ENCODE measurements at places on chromosomes 12 and 14.

DNA sequence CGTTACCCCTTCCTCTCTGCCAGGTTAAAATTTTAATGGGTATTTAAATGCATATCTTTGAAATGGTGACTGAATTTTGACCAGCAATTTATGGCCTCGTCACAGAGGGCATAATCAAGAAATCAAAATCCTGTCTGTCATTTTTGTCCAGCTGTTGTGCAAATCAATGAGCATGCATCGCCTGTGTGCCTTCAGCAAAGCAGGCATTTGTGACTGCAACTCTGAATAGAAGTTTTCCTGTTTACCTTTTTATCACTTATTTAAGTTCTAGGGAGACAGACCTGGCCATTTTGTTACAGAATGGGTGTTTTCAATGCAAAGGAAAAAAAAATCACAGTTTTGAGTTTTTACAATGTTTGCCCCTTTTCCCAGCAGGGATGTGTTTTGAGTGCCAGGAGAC, 107.4 kb downstream of the PPM1A start:
- no peak for DNase-seq

DNA sequence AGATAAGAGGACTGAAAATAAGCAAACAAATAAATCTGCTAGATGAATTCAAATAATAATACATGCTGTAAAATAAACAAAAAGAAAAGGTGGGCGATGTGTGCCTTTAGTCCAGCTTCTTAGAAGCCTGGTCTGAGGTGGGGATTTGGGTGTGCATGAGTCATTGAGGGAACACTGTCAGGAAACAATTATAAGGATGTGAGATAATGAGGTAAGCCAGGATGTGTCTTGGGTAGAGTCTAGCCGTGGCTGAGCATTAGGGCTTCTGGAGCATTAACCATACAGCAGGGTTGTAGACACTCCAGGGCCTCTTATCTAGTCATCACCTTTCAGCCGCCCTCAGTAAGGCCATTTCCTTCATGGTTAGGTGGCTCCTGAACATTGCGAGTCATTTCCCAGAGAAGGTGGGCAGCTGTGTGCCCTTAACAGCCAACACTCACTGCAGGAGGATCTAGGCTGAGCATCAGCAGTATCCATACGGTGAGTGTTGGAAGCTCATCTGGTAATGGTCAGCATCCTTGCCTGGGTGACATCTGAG, 405.6 kb downstream of the GLT1D1 start:
- no peak for DNase-seq

DNA sequence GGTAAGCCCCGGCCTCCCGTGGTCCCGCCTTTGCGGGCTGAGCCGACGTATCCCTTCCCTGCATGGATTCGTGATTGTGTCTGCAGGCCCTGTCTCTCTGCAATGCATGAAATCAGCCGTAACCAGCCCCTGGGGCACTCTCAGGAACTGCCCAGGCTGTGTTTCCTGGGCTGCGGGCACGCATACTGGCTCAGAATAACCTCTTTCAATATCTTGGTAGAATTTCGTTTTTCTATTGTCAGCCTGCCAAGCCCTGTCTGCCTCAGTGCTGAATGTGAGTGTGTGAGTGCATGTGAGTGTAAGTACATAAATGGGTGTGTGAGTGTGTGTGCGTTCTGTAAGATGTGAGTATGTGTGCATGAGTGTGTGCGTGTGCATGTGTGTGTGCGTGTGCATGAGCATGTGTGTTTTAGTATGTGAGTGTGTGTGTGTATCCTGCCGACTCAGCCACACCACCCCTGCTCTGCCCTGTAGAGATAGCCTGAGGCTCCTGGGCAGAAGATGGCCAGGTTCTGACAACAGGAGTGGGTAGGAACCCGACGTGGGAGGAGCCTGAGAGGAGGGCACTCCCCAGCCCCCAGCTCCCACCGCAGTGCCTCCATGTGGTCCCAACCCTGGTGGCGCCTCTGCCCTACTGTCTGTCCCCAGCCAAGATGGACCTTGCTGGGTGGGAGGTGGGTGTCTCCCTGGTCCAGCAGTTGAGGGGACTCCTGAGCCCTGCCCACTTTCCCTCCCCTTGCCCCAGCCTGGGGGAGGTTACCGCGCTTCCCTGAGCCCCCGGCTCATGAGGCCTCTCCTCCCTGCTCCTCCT, 268.8 kb downstream of the ADGRD1 start:
- no peak for DNase-seq

DNA sequence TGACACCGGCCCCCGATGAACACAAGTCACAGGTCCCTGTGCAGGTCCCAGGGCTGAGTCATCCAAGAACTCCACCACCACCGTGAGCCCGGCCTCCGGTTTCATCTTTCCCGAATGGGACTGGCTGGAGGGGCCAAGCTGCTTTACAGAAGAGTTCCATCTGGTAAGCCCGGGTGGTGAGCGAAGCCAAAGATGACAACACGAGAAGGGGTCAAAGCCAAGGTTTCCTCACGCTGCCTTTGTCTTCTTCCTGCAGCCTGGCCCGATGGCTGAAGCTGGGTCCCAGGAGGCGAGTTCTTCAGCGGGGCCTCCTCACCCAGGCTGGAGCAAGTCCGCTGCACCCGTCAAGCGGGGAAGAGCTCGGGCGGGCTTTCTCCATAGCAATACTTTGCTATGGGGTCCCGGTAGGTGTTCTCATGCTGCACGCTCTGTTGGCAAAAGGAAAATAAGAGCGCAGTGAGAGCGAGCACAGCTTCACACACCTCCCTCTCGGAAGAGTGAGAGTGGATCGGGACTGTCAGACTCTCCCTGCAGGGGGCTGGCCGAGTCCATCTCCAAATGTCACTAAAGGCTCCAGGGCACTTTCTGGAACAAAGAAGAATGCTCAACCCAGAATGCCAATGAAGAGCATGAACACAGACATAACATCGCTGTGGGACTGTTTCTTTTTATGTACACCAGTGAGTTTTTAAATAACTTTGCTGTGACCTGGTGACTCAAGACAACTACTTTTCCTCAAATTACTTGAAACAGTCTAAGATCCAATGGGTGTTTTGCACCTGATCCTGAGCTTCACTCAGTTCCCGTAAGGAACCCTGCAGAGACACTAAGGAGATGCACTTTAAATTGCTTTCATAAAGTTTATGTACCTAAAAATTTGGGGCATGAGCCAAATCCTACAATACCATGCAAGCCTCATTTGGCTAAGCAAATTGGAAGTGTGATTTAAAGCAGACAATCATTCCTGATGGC, 20.1 kb downstream of the SPRING1 start:
- DNase-seq: no peak

- no peak for DNase-seq
Observed at GRCh38 chr12:97800561-97800960, 338.0 kb downstream of the RMST start.

GRCh38 chr14:69887740-69888657, 8.8 kb downstream of the SMOC1 start:
- DNase-seq: no peak

DNA sequence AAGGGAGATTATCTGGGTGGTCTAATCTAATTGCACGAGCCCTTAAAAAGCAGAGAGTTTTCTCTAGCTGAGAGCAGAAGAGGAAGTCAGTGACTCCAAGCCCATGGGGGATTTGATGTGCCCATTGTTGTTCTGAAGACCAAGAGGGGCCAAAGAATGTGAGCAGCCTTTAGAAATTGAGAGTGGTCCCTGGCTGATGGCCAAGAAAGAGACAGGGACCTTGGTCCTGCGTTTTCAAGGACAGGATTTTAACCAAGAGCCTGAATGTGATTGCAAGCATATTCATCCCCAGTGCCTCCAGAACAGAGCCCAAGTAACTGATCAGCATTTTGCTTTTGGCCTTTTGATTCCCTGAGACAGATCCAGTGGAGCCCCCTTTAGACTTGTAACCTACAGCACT, 1353.9 kb downstream of the AACS start:
- DNase-seq: no peak

- no peak for DNase-seq
Observed at GRCh38 chr14:102848830-102849525, 71.7 kb downstream of the TRAF3 start.

- DNase-seq: no peak
Observed at GRCh38 chr14:65972346-65972870, 513.8 kb upstream of the CCDC196 start.

DNA sequence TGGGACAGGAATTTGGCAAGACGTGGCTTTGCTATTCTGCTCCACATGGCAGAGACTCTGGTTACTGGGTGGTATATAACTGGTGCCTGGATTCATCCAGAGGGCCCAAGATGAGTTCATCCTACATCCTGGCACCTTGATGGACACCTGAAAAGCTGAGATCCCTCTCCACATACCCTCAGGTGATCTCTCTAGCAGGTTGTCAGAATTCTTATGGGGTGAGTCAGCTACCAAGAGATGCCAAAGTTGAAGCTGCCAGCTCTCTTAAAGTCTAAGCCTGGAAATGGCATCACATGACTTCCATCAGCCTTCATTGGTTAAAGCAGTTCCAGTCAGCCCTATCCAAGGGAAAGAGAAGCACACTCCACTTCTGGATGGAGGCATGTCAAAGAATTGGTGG, 300.7 kb upstream of the SEL1L start:
- no peak for DNase-seq

DNA sequence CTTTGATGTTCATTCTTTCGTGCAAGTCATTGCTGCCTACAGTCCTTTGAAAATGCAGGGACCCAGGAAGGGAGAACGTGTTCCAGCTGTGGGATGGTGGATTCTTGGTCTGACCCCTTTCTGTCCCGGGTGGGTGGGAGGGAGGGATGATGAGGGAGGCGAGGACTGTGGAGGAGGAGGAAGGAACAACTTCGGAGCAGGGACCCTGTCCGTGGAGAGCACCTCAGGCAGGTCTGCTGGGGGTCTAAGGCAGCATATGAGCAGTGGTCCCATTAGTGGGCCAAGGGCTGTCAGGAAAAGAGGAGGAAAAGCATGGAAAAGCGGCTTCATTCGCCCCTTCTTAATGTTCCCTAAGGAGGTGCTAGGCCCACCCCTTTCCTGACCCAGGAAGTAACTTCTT, 36.0 kb downstream of the CACNA2D4 start:
- no peak for DNase-seq

DNA sequence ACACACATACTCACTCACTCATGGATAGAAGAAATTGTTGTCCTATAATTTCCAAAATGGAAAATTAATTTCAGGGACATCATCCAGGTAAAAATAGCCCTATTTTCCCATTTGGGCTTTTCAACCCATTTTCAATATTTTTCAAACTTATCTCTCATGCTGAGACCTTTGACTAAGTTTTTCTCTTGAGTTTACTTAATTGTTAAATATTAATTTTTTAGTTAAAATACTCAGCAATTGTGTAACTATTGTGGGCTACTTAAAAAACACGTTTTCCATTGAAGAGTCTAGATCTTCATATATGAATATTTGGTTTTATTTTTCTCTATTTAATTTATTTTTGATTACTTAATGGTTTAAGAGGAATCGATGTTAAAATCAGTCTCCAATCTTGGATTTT, 14.2 kb upstream of the TAS2R43 start:
- no peak for DNase-seq

- DNase-seq: no peak
Observed at GRCh38 chr14:44507183-44507582, at the start of gene FSCB. Gene FSCB (minus strand): TSS chr14:44507283. CDS start chr14:44506987, 296 bp downstream.

GRCh38 chr12:104358353-104359003, 54.9 kb downstream of the EID3 start:
- peak; percentile 32 for DNase-seq

GRCh38 chr12:31751085-31751484, 22.3 kb upstream of the AMN1 start:
- no peak for DNase-seq

DNA sequence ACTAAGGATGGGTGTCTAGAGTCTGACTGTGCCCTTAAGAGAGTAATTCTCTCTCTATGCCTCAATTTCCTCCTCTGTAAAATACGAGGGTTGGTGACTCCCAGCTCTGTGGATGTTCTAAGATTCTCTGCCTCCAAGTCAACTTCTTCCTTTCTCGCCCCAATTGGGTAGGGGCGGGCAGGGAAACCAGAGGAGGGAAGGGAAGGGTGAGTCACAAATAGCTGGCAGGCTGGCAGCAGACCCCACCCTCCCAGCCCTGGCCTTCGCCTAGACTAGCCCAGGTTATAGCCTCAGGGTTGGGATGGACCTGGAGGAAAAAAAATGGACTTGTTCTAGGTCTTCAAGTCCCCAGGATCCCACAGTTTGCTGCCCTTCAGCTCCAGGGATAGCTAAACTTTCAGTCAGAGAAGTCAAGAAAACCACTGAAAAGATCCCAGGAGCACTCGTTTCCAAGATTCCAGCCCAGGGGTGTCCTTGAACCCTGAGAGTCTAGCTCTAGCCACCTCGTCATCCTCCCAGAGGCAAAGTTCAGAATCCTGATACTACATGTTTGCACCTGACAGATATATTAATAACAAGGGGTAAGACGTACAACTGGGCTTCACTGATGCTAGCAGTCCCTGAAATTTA, 2.3 kb downstream of the DGKA start:
- DNase-seq: no peak

DNA sequence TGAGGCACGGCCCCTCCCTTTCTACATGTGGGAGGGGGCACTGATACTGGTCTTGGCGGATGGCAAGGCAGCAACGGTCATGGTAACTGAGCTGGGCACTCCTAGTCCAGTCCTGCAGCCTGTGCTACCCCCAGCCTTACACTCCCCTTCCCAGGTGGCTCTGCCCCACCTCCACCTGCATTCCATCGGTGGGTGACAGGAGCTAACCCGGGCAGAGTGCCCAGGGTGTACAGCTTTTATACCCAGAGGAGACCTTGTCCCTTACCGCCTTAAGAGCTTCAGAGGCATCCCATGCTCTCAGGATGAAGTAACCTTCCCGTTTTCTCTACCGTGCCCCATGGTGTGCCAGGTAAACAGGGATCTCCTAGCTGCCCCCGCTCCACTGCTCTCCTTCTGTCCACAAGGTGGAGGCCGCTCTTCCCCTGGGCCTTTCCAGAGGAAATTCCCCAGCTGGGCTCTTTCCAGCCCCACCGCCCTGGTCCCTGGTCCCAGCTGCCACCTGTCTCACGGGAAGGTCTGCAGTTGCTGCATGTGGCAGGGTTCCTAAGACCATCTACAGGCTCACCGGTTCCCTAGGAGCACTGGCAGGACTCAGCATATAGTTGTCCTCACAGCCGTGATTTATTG, 20.5 kb downstream of the BRI3BP start:
- DNase-seq: no peak

- DNase-seq: no peak
Observed at GRCh38 chr14:35355981-35356841, 48.3 kb downstream of the NFKBIA start.

DNA sequence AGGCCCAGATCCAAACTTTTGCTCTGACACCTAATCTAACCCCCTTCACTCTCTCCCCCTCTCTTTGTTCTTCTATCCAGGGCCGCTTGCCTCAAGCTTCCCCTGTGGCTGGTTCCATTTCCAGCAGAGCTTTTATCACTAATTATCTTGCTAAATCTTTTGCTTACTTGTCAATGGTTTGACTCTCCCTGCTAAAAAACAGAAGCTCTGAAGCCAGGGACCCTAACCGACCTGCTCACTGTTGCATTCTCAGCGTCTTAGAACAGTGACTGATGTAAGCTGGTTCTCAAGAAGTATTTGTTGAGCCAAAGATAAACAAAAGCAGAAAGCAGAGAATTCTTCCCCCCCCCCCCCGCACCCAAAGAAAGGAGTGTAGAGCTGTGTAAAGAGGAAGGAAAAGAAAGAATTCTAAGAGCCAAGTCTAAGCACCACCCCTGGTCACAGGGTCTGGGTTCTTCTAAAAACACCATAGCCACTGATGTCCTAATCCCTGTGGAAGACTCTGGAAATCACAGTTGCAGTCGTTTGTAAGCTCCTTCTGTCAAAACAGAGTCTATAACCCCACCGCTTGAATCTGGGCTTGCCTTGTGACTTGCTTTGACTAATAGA, 385.8 kb downstream of the MED13L start:
- DNase-seq: no peak

Measured in stimulated activated CD4-positive, alpha-beta T cell treated with anti-CD3 and anti-CD28 coated beads, Interleukin-1b, Interleukin-23, amount 100 ng/mL, for 1 hour (primary cell).